ENCODE measurements at places on chromosomes 1 and 21. TPM values are rescaled to one million over a fixed set of nuclear protein-coding genes. Genes with fewer than 3 reads are reported as not detected.

The CYP4X1 gene
- not detected for total RNA-seq

DNA sequence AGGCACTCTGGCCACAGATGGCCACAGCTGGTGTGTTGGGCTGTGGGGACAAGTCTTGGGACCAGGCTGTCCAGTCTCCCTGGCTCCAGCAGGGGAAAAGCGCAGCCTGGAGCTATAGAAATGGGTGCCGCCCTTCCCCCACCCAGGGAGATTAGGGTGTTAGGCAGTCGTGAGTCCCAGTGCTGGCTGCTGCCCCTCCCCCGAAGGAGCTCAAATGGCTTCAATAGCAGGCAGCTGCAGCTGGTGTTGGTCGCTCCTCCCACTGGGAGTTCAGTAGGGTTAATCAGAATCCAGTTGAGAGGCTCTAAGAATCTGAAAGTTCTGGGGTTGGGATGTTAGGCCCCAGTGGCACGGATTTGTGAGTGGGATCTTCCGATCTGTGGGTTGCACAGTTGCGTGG is 595.6 kb upstream of the PKN2 start:
- no peak for DNase-seq

The NTRK1 gene
- not detected for total RNA-seq

GRCh38 chr1:29974316-29974724 is 738.0 kb downstream of the PTPRU start:
- peak; percentile 88 for DNase-seq

GRCh38 chr1:194503209-194503608 is 1316.8 kb upstream of the B3GALT2 start:
- no peak for DNase-seq

The SLC16A4 gene
- 73.0 TPM for total RNA-seq

GRCh38 chr1:30686236-30686935 is 37.0 kb downstream of the MATN1 start:
- no peak for DNase-seq

DNA sequence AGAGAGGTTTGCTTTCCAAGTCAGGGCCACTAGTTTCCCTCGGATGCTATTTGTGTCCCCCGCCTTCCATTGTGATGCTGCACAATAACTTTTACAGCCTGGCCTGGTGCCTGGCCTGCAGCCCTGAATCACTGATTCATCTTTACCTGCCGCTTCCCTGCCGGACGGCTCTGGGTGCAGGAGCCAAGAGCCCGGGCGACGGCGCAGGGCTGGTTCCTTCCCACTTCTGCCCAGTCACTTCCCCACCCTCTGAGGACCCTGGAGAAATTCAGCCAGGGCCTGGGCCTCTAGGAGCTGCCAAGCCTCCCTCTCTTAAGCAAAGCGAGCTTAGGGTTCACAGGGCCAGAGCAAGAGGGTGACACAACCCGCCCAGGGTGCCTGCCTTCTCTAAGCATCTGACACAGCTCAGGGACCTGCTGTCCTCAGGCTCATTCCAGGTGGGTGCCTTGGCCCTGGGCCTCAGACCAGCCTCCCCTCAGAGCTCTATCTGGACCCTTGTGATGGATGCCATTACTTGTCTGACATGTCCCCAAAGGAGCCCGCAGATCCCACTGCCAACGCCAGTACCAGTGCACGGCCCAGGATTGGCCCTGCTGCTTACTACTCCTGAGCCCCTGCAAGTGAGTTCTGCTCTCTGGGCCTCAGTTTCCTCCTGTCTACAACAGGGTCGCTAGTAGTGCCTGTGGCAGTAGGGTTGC is 381.0 kb upstream of the VAMP3 start:
- no peak for DNase-seq

DNA sequence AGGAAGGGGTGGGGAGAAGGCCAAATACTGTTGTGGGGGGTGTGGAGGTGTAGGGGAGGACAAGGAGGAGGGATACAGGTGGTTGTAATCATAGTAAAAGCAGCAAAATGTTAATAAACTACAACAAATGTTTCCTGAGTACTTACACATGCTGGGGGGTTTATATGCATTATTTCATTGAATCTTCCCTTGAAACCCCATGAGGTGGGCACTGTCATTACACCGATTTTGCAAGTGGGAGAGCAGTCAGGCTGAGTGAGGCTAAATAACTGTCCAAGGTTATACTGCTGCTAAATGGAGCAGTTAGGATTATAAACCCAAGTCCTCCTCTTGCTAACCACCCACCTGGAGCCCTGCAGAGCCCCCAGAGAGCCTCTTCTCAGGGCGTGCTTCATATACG is 14.4 kb upstream of the GRHL3 start:
- DNase-seq, result no peak

DNA sequence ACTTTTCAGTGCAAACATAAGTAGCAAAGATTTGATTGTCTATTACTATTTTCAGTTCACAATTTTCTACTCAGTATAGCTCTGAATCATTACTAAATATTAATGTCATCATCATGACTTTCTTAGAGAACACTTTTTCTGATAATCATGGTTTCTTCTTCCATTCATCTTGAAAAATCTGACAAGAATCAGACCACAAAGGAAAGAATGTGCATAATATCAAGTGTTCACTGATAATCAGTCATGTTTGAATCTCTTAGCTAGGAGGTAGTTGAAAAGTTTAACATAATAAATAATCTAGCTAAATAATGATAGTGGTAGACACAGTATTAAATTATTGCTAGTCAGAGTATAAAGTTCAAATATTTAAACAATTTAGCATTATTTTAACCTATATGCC is 133.2 kb downstream of the BRINP3 start:
- no peak for DNase-seq

The DHRS3 gene
- 11.4 TPM for total RNA-seq

DNA sequence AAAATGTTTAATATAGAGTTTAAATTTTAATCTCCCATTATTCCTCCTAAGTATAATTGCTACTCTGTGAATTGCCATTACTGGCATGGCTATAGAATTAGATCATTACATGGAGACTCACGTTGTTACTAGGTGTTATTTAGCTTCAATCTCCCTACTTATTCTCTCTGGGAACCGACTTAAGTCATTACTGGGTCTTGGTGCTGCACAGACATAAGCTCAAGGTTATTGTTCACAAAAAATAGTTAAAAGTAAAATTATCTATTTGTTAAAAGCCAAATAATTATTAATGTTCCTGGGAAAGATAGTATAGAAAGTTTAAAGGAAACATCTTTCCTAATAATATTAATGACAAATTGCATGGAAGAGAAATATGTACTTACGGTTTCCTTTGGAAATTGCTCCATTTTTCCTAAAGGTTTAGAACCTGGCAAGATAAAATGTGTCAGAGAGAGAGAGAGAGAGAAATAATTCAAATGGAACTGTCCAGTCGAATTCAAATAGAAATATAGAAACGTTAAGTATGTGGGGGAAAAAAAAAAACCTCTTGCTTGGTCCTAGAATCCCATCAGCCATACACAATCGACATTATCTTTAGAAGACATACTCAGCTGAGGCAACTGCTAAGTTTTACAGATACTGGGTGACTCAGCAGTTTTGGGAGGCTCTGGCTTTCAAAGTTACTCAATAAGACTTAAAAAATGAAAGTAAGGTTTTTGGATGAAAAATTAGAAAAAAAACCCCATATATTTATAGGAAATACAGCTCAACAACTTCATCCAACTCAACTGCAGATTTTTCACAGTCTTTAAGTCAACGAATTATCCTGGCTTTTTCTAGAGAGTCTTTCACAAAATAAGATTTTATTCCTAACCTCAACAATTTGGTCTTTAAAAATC is at the start of gene SPTA1:
Gene SPTA1, minus strand, starts transcription at position 605 of the 899 bp plus-strand sequence. Its CDS starts 198 bp downstream, at position 407.
- DNase-seq, result no peak

The GUCA2A gene
- total RNA-seq, result not detected

The VAV3 gene
- total RNA-seq, result 0.18 TPM

The LRRC7 gene
- under 0.01 TPM for total RNA-seq

The CYP4A11 gene
- total RNA-seq, result not detected

DNA sequence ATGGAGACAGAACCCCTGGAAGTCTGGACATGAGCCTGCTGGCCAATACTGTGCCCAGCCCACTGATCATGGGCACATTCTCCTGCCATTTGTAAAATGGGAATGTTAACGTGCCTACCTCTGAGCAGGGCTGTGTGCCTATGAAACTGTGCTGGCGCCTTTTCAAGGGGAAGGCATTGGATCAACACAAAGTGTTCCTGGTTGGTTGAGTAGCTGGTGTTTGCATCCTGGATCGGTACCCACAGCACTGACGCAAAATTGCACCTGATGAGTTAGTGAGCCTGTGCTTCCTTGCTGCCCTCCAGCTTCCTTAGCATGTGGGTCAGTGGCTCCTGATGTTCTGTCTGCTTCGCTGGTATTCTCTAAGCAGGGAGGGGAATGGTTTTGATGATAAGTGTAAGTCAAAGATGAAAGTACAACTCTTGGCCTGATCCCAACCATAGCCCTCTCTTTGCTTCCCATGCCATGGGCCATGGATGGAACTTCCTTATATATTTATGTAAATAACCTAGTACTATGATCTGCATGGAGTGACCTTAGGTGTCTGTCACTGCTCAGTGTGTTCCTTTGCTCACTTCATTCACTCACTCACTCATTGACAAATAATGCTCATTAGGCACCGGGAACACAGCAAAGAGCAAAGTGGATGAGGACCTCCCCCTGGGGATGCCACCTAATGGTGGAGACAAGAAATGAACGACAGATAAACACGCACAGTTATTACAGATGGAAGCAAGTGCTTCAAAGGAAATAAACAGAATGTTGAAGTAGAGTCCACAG is 22.7 kb downstream of the MAB21L3 start:
- DNase-seq, result no peak

DNA sequence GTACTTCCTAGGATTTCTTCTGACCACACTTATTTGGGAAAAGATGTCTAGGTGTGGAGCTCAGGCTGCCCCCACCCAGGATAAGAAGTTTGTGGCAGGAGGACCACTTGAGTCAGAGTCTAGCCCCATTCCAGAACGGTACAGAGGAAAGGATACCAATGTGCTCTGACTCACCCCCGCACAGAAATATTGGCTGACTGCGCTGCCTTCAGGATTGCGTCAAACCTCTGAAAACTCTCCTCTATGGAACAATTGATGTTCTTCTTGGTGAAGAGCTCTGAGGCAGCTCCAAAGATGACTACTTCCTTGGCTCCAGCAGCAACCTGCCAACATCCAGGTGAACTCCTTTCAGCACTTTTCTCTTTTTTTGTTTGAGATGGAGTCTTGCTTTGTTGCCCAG is 11.2 kb downstream of the HMGCL start:
- peak; percentile 20 for DNase-seq

- DNase-seq, result no peak
Observed at GRCh38 chr1:14118691-14119485, 418.9 kb downstream of the PRDM2 start.

GRCh38 chr21:43956019-43956669 is 56.0 kb upstream of the TRAPPC10 start:
- DNase-seq, result no peak

The PDC gene
- not detected for total RNA-seq

Data from IMR-90 (cell line).